ENCODE measurements at places on chromosomes 16 and 17. TPM values are rescaled to one million over a fixed set of nuclear protein-coding genes. Genes with fewer than 3 reads are reported as not detected.
A peak's percentile ranks its signal among the peaks of the same experiment; 100 is the strongest.

- no peaks in the 10 kb centered on the region for H3K4me1 ChIP-seq
- H3K27me3 ChIP-seq = no peaks in the 10 kb centered on the region
- no peak for DNase-seq
- H3K27ac ChIP-seq = no peak overlapping the region
- no peaks in the 10 kb centered on the region for H3K36me3 ChIP-seq
These were observed 23.6 kb downstream of the CNTROB start for GRCh38 chr17:7955414-7956227.

- H3K36me3 ChIP-seq = no peaks in the 10 kb centered on the region
- H3K27ac ChIP-seq = no peak overlapping the region
- no peak overlapping the region for H3K4me3 ChIP-seq
- no peak for DNase-seq
- H3K27me3 ChIP-seq = no peaks in the 10 kb centered on the region
These were observed 5.8 kb downstream of the SEPHS2 start for GRCh38 chr16:30439720-30440348.

DNA sequence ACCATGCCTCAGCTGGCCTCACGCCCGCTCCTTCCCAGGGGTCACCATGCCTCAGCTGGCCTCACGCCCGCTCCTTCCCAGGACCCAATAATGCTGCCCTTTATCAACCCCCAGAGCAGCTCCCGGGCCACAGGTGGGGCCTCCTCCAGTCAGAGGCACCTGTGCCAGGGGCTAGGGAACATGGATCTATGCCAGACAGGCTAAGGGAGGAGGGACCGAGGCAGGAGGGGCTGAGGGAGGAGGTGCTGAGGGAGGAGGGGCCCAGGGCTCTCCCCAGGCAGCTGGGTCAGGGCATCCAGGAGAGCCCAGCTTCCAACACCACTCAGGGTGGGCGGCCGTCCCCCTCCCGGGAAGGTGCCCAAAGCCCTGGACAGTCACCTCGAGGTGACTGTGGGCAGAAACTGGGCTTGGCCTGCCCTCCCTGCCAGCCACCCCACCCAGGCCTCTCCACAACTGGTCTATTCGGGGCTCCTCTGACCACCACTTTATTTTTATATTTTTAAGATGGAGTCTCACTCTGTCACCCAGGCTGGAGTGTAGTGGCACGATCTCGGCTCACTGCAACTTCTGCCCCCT is 19.4 kb downstream of the UTS2R start:
- no peaks in the 10 kb centered on the region for H3K36me3 ChIP-seq
- H3K4me3 ChIP-seq = no peak overlapping the region

GPR139 gene
- polyA plus RNA-seq = not detected

- no peak overlapping the region for H3K27ac ChIP-seq
- no peaks in the 10 kb centered on the region for H3K27me3 ChIP-seq
- DNase-seq = no peak
- no peaks in the 10 kb centered on the region for H3K36me3 ChIP-seq
- H3K4me3 ChIP-seq = no peak overlapping the region
- H3K4me1 ChIP-seq = peaks cover 14% of the 10 kb centered on the region
These were observed 39.6 kb upstream of the RHOT1 start for GRCh38 chr17:32102646-32103186.

GRCh38 chr16:79535130-79535529 is 65.4 kb downstream of the MAF start:
- DNase-seq = no peak
- no peaks in the 10 kb centered on the region for H3K27me3 ChIP-seq
- no peaks in the 10 kb centered on the region for H3K4me1 ChIP-seq
- H3K27ac ChIP-seq = no peak overlapping the region
- H3K36me3 ChIP-seq = no peaks in the 10 kb centered on the region

ATP2A1 gene
- 0.84 TPM for polyA plus RNA-seq

IL21R gene
- 0.09 TPM for polyA plus RNA-seq

DNA sequence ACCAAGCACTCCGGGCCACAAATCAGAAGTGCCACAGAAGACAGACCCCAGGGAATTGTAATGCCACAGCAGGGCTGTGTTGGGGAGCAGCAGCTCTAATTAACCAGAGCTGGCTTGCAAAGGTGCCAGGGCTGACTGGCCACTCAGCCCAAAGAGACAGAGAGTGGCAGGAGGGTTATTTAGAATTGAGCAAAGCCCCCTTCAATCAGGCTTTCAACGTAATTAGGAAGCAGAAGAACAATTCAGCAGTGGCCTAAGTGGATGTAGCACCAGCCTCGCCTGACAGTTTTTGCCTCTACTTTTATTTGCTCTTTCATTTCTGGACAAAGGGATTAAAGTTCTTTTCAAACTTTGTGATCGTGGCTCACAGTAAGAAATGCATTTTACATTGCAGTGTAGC is 278.3 kb upstream of the IRX3 start:
- H3K27ac ChIP-seq = no peak overlapping the region
- no peaks in the 10 kb centered on the region for H3K4me1 ChIP-seq
- H3K4me3 ChIP-seq = no peak overlapping the region
- H3K36me3 ChIP-seq = no peaks in the 10 kb centered on the region
- no peak for DNase-seq

- peak overlapping the region; percentile 43 for H3K4me3 ChIP-seq
- peaks cover 17% of the 10 kb centered on the region for H3K4me1 ChIP-seq
- DNase-seq = peak; percentile 68
These were observed 10.1 kb upstream of the SLC16A5 start for GRCh38 chr17:75077496-75078283.

TRIM65 gene
- 12.5 TPM for polyA plus RNA-seq

GRCh38 chr16:87723226-87723623 is 42.6 kb downstream of the KLHDC4 start:
- no peaks in the 10 kb centered on the region for H3K27me3 ChIP-seq
- no peak overlapping the region for H3K27ac ChIP-seq
- H3K4me1 ChIP-seq = no peaks in the 10 kb centered on the region
- H3K4me3 ChIP-seq = no peak overlapping the region
- no peaks in the 10 kb centered on the region for H3K36me3 ChIP-seq

Measured in pancreas (tissue), 10 donors.